ENCODE measurements at places on chromosomes 12 and 14.

GRCh38 chr14:30507209-30507608 is 51.7 kb upstream of the G2E3 start:
- no peak for DNase-seq

DNA sequence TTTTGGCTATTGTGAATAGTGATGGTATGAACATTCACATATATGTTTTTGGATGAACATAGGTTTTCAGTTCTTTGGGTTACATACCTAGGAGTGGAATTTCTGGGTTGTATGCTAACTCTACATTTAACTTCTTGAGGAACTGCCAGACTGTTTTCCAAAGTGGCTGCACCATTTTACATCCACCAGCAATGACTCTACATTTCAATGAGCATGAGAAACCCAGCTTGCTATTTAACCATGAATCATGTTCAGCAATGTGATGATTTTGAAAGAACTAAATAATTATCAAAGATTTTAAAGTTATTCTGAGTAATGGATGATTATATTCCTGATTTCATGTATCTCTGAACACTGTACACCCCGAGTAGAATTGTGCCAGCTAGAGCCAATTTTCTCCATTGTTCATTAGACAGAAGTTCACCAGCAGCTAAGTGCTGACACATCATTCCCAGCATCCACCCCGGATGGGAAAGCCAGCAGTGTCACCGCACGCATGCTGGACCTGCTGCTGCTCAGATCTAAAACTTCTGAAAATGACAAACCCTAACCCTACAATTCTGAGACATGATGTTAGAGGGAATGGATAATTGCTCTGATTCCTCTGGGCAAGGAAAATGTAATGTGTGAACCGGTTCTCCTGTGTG is 13.3 kb upstream of the ANAPC5 start:
- DNase-seq, result no peak

DNA sequence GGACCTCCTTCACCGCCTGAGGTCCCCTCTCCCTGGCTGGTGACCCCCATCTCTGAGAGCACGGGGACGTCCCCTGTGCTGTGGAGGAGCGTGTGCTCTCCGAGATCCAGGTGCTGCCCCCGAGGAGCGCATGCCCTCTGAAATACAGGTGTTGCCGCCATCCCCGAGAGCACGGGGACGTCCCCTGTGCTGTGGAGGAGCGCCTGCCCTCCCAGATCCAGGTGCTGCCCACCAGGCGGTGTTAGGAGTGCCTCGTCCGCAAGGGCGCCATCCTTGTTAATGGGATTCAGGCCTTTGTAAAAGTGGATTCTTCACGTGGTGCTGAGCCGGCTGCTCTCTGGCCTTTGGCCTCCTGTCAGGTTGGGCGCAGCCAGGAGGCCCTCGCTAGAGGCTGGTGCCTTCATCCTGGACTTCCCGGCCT is 10.1 kb downstream of the NOC4L start:
- no peak for DNase-seq

- DNase-seq, result no peak
Measured at GRCh38 chr12:31363416-31363809, 37.5 kb upstream of the SINHCAF start.

DNA sequence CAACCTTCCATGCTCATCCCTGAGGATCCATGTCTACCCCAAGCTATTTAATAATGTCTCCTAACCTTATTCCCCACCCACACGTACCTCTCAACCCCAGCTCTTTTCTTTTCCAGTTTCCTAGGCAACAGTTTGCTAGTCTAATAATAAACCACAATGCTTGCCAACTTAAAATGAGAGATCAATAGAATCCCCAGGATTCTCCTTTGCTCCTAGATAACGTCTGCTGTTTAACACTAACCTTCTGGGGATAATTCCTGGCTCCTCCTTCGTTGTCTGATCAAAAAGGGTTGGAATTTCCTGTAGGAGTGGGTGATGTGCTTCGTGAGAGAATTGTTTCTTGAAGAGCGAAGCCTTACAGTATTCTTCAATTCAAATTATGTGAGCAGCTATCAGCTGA is 42.2 kb upstream of the DBX2 start:
- DNase-seq, result no peak

DNA sequence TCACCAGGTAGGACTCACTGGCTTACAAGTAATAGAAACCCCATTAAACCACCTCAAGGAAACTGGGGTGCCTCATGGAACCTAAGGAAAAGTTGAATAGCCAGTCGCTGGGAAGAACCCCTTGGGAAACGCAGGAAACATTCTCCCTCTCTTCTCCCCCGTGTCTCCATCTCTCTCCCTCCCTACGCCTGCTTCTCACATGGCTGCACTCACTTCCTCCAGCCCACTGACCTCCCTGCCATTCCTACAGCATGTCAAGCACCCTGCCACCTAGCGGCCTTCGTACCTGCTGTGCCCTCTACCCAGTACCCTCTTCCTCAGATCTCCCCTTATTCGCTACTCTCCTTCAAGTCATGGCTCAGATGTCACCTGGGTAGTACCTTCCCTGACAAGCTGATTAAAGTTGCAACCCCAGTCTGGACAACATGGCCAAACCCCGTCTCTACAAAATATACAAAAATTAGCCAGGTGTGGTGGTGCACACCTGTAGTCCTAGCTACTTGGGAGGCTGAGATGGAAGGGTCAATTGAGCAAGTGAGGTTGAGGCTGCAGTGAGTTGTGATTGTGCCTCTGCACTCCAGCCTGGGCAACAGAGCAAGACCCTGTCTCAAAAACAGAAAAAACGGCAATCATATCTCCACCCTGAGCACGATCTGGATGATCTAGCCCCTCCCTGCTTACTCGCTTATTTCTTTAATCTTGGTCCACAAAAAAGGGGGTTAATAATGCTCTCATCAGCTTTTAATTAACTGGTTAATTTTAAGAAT is 6.4 kb upstream of the DTX1 start:
- DNase-seq, result no peak

DNA sequence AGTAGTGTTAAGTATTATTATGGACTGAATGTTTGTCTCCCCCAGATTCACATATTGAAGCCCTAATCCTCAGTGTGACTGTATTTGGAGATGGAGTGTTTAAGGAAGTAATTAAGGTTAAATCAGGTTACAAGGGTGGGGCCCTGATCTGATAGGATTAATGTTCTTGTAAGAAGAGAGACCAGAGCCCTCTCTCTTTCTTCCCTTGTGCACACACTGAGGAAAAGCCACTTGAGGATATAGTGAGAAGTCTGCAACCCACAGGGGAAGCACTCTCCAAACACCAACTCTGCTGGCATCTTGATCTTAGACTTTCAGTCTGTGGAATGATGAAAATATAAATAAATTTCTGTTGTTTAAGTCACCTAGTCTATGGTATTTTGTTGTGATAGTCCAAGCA is 2.2 kb upstream of the KLRG1 start:
- DNase-seq, result no peak

DNA sequence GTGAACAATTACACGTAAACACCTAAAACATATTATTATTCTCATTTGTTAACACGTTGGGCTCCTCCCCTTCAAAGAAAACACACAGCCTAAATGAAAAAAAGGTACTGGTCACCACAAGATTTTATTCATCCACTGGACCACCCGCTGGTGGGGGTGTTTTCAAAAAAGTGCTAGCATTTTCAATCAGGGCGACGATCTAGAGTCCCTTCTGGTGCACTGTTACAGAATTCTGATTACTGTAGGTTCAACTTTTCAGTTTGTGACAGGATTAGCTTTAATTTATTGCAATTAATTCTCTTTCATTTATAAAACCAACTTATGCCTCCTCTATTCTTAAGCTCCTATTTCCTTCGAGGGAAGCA is 443 bp downstream of the MAGOHB start:
- DNase-seq, result no peak

- DNase-seq, result no peak
Measured at GRCh38 chr12:8996682-8997405, 7.5 kb downstream of the KLRG1 start.

DNA sequence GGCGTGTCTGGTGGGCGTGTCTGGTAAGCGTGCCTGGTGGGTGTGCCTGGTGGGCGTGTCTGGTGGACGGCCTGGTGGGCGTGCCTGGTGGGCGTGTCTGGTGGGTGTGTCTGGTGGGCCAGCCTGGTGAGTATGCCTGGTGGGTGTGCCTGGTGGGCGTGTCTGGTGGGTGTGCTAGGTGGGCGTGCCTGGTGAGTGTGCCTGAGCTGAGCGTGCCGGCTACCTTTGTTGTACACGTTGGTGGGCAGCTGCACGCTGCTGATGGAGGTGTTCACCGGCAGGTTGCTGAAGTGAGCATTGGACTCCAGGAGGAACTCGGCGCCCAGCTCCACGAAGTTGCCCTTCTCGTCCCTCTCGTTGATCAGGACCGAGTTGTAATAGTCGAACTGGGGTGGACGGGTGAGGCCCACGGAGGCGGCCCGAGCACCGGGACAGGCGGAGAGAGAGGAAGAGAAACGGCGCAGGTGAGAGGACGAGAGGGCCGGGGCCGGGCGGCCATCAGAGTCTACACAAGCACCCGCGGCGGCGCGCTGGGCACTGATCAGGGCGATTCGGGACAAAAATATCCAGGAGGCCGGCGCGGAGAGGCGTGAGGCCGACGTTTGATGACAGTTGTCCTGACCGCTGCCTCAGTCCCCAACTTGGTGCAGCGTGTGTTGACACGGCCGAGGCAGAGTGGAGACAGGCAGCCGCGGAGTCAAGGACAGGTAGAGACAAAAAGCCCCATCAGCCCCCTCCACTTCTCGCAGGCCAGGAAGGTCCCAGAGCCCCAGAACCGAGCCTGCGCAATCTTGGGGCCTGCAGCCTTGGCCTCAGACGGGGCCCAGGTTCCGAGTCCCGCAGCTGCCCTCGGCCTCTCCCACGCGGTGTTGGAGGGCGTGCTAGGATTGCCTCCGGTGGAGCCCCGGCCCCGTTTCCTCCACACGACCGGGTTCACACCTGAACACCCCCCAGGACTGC is 10.5 kb downstream of the CACNA2D4 start:
- peak; percentile 7 for DNase-seq

- DNase-seq, result no peak
Measured at GRCh38 chr12:93857279-93857938, 180.2 kb downstream of the CRADD start.

GRCh38 chr14:55545779-55546178 is 34.2 kb upstream of the KTN1 start:
- DNase-seq, result no peak

DNA sequence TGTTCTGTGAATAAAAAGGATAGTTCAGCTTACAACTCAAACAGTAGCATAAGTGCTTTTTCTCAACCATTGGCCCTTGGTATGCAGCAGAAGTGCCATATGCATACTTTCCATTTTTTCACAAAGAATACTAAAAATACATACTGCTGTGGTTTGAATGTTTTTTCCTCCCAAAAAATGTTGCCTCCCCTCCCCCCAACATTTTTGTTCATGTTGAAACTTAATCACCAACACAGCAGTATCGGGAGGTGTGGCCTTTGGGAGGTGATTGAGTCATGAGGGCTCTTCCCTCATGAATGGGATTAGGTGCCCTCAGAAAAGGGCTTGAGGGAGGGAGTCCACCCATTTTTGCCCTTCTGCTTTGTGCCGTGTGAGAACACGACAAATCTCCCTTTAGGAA is 198.6 kb downstream of the ESR2 start:
- DNase-seq, result no peak

- no peak for DNase-seq
Measured at GRCh38 chr12:84047881-84048280, 864.7 kb downstream of the SLC6A15 start.
